Activated CD8-positive, alpha-beta T cell treated with anti-CD3 and anti-CD28 coated beads for 36 hours (primary cell): ENCODE measurements at places on chromosomes 2 and 18. TPM values are rescaled to one million over a fixed set of nuclear protein-coding genes. Genes with fewer than 3 reads are reported as not detected.

- DNase-seq, result no peak
Observed at GRCh38 chr2:75007819-75008218, 49.4 kb downstream of the POLE4 start.

DNA sequence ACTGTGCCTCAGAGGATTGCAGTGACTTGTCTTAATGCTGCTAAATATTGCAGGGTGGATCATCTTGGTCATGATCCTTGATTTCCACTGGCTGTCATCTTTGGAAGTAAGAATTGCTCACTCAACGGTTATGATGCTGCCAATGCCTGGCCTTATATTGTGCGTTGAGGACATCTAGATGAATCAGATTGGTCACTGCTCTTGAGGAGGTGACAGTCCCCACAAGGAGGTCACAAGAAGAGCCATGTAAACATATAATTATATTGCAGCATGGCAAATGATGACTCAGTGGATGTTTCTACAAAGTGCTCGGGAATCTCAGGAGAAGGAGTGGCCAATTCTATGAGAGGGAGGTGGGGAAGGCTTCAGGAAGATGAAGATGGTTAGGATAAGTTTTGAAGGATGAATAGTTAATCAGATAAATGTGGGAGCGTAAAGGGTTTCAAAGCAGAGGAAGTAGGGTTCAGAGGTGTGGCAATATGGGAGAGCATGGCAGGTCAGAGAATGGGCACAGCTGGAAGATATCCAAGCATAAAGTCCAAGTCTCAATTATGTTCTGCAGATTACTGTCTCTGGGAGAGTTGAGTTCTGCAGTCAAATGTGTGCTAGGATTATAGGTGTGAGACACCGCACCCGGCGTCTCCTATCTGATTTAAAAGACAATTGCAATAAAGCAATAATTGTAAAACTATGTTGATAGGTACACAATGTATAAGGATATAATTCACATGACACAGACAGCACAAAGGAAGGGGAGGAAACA is 21.3 kb upstream of the TMEM131 start:
- no peak for DNase-seq

DNA sequence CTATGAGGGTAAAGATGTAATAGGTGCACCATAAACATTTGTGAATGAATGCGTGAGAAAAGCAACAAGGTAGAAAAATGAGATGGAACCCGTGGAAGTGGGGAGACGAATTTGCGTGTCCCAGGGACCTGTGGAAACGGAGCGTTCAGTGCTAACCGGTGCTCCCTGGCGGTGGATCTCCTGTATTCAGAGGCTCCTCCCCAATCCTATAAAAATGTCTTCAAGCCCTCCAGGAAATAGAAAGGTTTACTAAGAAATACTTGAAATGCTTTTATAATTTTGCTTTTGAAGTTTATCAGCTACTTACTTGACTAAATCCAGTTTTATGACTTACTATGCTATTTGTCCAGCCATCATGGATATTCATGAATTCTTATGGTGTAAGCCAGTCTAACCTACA is 62.8 kb upstream of the RBM44 start:
- no peak for DNase-seq

GRCh38 chr2:140680862-140681261 is 1450.0 kb downstream of the LRP1B start:
- no peak for DNase-seq

GRCh38 chr18:3760741-3761140 is 310.8 kb downstream of the TGIF1 start:
- no peak for DNase-seq

DNA sequence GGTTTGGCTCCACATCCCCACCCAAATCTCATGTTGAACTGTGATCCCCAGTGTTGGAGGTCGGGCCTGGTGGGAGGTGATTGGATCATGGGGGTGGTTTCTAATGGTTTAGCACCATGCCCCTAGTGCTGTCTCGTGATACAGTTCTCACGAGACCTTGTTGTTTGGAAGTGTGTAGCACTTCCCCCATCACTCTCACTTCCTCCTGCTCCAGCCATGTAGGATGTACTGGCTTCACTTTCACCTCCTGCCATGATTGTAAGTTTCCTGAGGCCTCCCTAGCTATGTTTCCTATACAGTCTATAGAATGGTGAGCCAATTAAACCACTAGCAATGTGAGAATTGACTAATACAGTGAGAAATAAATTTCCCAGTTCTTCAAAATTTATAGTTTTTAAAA is 325.9 kb downstream of the FSIP2 start:
- no peak for DNase-seq

GRCh38 chr18:3425446-3425845 is 24.5 kb upstream of the TGIF1 start:
- DNase-seq, result no peak

- DNase-seq, result no peak
Observed at GRCh38 chr2:144358374-144358964, 161.4 kb downstream of the ZEB2 start.

GRCh38 chr18:36411745-36412168 is 114.2 kb downstream of the FHOD3 start:
- peak; percentile 7 for DNase-seq

- peak; percentile 42 for DNase-seq
Observed at GRCh38 chr2:85243101-85244072, 84.4 kb downstream of the TGOLN2 start.

GRCh38 chr2:25566694-25567093 is 106.7 kb downstream of the DTNB start:
- no peak for DNase-seq

- DNase-seq, result no peak
Observed at GRCh38 chr2:129554373-129554772, 425.1 kb upstream of the RAB6C start.

DNA sequence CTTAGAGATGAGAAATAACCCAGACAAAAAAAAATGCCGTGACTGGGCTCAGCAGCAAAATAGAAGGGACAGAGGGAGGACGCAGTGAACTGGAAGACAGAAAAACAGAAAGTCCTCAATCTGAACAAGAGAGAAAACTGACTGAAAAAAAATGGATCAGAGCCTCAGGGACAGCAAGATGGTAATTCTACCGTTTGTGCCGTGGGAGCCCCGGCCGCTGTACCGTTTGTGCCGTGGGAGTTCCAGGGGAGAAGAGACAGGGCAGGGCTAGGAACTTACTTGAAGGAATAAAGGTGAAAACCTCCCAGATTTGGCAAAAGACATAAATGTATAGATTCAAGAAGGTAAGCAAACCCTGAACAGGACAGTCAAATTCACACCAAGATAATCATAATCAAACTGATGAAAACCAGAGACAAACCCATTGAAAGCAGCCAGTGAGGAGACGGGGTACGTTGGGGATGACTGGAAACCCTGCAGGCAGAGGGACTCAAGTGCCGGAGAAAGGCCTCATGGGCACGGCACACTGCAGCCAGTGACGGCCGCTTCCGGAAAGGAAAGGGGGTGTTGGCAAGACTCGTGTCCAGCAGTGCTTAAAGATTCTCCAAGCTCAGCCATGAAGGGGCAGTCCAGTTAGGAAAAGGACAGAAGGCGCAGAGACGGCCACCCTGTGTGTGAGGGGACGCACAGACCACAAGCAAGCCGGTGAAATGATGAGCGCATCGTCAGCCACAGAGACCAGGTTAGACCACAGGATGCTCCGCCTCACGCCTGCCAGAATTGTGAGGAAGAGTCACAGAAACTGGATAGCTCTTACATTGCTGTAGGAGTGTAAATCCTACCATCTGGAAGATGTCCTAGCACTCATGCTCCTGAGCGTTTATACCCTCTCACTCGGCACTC is 40.0 kb upstream of the NFATC1 start:
- DNase-seq, result no peak

DNA sequence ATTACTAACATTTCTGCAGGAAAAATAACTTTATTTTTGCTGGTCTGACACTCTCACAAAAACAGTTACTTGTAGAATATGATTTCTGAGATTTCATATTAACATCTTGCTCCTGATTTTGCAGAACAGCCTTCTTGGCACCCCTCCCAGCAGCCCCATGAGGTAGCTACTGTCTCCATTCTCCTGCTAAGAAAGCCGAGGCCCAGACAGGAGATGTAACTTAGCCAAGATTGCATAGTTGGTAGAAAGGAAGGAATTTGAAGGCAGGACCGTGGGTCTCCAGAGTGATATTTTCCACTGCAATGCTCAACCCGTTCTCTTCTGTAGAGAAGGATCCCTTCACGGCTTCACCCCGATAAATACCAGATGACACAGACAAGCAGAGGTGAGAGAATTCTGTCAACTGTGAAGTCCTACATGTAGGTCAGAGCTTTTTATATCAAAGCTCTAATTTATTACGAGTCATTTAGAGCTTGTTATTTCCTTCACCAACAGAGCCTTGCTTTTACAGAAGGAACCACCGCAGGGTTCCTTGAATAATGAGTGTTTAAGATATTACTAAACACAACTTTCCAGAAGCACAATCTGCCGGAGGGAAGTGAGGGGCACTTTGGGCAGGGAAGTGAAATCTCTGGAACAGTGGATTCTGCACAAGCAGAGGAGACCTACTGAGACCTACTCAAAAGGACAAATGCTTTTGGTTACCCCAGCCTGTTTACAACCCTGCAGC is 48.0 kb upstream of the MYCN start:
- DNase-seq, result no peak

DNA sequence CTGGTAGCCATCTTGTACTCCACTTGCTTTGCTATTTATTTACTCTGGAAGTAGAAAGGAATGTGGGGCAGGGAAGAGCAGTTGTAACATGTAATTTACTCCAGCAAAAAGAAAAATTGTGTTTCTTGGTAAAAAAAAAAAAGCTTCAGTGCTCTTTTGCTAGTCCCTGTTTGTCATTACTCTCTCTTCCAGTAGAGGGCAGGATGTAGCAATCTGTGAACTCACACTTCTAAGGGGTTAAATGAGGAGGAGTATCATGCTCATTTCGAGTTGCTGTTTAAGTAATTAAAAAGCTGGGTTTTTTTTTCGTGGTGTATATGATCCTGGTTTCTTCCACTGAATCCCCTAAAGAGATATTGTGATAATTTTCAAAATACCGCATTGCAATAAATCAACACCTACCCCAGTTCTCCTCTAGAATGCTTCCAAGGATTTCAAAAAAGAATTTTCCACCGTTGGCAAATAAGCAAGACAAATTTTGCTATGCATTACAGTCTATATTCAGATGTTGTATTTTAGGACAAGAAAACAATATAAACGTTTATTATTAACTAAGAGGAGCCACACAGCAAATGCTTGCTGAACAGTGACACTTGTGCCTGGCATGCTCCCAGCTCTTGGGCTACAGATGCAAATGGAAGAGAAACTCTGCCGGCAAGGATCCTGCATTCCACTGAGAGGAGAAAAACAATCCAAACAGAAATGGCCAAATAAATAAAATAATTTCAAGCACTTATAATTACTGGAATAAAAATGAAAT is 261.6 kb downstream of the ASXL3 start:
- no peak for DNase-seq

GRCh38 chr18:2827061-2827460 is 19.7 kb upstream of the EMILIN2 start:
- no peak for DNase-seq

Gene MAP2
- total RNA-seq, result not detected

Gene AMER3
- not detected for total RNA-seq

Gene MITD1
- 55.9 TPM for total RNA-seq

Gene IL1R1
- 0.63 TPM for total RNA-seq

Gene CLHC1
- 5.6 TPM for total RNA-seq

Gene ELOA2
- total RNA-seq, result not detected

Gene FBXO48
- total RNA-seq, result 1.3 TPM

Gene HOXD4
- not detected for total RNA-seq

Gene ITGB6
- not detected for total RNA-seq

Gene DHRS9
- not detected for total RNA-seq

Gene CRYBA2
- not detected for total RNA-seq

Gene RNF152
- total RNA-seq, result 0.16 TPM

Gene THAP4
- total RNA-seq, result 45.1 TPM

Gene IL36RN
- total RNA-seq, result not detected
